ENCODE measurements at places on chromosomes 6 and 20. TPM values are rescaled to one million over a fixed set of nuclear protein-coding genes. Genes with fewer than 3 reads are reported as not detected.

GRCh38 chr20:61690150-61690549, 375.5 kb downstream of the TAF4 start:
- no peak for DNase-seq

DNA sequence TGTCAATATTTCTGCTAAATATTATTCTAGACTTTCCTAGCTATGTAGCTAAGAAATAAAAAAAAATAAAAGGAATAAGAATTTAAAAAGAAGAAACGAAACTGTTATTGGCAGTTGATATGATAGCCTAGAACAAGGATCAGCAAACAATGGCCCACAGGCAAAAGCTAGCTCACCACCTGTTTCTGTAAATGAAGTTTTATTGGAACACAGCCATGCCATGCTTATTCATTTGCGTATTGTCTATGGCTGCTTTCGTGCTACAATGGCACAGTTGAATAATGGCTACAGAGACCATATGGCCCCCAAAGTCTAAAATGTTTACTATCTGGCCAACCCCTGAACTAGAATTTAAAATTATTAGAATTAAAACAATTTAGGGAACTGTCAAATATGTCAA, 952.6 kb upstream of the MAP3K7 start:
- no peak for DNase-seq

DNA sequence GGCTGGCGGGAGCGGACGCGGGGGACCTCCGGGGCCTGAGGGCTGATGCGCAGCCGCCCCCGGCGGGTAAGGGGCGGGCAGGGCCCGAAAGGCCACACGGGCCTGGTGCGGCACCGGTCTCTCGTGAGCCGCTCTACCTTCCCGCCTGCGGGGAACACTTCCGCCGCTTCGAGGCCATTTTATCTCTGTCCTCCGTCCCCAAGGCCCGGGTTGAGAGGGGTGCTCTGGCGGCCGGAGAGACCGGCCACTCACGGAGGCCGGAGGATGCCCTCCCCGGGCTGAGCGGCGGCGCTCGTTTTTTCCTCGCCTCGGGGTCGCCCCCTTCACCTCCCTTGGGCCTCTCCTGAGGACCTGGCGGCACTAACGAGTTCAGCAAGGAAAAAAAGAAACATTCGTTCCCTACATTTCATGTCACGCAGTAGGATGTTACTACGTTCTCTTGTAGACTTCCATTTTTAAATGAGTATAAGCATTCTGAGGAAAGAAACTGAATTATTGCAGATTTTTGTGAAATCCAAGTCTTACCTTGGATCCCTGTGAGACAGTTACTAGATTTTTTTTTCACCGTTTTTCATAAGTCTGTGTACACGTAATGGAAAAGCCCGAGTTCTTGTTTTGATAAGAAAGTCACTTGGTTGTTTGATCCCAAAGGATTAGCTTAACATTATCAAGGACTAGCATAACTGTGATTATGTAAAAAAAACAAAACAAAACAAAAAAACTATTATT, 575 bp downstream of the WTAP start:
- no peak for DNase-seq

GRCh38 chr6:96304997-96305396, 216.6 kb upstream of the UFL1 start:
- no peak for DNase-seq

DNA sequence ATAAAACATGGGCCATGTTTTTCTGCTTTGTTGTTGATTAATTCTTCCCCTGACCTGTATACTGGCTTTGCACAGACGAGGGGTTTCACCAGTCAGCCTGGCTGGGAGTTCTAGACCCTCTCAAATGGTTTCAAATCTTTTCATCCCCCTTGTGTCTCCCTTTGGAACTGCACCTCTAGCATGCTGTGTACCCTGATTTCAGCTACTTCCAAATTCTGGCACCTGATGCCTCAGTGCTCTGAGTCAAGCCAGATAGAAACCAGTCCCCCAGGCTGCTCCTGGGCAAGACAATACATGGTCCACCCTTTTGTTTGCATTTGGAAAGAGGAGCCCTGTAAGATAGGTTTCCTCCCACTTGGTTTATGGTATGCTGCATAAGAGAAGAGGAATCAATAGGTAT, 290.2 kb downstream of the BTBD3 start:
- DNase-seq: peak; percentile 63

DNA sequence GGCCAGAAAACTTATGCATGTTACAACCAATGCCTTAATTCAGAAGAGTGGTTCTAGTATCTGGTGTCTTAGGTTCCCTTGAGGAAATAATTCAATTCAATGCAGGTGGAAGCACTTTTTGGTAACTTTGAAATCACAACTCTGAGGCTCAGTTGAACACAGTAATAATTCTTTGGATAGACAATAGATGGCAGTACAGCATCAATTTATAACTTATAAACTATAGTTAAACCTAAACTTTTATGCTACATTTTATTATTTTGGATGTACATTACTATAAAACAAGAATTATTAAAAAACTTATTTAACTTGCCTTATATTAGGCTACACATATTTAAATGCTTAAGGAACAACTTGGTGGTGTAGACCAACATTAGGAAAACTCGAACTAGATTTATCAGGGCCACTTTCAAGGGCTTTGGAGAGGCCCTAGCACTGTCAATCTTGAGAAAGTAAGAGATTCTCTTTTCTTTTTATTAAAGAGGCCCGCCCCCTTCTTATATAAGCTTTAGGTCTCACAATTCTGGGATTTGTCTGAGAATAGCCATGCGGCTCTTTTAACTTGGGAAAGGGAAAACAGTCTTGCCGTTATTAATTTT, 85.9 kb downstream of the CRYBG1 start:
- no peak for DNase-seq

GRCh38 chr6:145204301-145204700, 531.0 kb downstream of the EPM2A start:
- DNase-seq: no peak

DNA sequence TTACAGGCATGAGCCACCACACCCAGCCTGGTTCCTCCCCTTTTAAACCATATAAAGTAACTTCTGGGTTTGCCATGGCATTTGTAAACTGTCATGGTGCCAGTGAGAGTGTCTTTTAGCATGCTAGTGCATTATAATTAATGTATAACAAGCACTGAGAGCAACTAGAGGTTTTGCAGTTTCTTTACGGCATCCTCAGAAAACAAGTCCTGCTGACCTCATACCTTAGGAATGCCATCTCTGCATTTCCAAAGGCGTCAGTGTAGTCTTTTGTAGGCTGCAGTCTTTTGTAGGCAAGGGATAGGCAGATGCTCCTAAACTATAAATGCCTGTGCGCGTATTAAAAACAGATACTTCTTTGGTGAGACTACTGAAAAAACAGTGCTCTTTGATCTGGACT, 75.0 kb upstream of the EZR start:
- DNase-seq: peak; percentile 71

The FBXO5 gene
- total RNA-seq: 47.6 TPM

The CNR1 gene
- 0.55 TPM for total RNA-seq

The OR2B6 gene
- total RNA-seq: not detected

The BFSP1 gene
- total RNA-seq: 8.6 TPM

The MUCL3 gene
- 0.20 TPM for total RNA-seq

The SNAP25 gene
- total RNA-seq: 0.13 TPM

The LSM2 gene
- total RNA-seq: 123 TPM

The HEY2 gene
- total RNA-seq: 6.6 TPM
